ENCODE measurements at places on chromosomes 7 and 10. TPM values are rescaled to one million over a fixed set of nuclear protein-coding genes. Genes with fewer than 3 reads are reported as not detected.

- no peak for DNase-seq
Observed at GRCh38 chr7:47758546-47758945, 176.6 kb upstream of the TNS3 start.

- DNase-seq = no peak
Observed at GRCh38 chr7:2608921-2609411, 22.8 kb upstream of the TTYH3 start.

- DNase-seq = peak; percentile 80
Observed at GRCh38 chr7:37832194-37832593, 16.2 kb upstream of the NME8 start.

HTRA1 gene
- total RNA-seq = 55.2 TPM

- DNase-seq = no peak
Observed at GRCh38 chr10:61547297-61547696, 94.1 kb upstream of the TMEM26 start.

- no peak for DNase-seq
Observed at GRCh38 chr10:7475046-7475911, 64.4 kb upstream of the SFMBT2 start.

DNA sequence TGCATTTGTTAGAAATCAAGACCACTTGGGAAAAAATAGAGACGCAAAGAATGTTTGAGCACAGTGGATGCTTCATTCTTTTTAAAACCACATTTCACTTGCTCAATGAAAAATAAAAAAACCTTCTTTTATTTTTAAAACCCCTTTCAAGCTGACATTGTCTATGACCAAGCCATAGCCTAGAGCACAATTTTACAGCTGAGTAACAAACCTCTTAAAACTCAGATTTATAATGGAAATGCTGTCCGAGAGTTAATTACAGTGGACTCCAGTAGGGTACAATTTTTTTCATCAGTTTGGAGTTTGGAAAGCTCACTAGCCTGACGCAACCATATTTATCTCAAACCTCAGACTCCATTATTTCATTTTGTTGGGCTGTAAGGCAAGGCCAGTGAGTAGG lies 116.3 kb downstream of the RNLS start:
- DNase-seq = no peak

GNGT1 gene
- total RNA-seq = 0.70 TPM

PROSER2 gene
- 21.5 TPM for total RNA-seq

SLC18A2 gene
- 2.1 TPM for total RNA-seq

DNA sequence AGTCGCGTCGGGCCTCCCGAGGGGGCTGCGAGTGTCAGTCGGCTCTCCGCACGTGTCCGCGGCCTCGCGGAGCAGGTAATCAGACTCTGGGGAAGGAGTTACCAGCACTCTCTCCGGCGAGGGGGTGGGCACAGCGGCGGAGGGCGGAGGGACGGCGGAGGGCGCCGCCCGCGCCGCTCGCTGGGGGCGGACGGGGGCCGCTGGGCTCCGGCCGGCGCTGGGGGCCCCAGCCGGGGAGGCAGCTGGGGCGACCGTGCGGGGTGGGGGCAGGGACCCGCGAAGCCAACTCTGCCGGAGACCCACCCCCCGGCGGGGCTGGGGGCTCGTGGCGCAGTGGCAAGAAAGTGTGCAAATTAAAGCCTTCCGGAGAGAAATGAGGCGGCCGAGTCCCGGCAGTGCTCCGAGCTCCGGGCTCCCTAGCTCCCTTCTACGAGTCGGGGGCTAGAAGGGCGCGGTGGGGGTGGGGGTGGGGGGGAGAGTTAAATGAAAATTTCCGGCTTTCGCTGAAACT lies at the start of gene CDK6:
Gene CDK6 (minus strand): TSS at position 85 of the 511 bp plus-strand sequence. CDS start 3,250 bp downstream, outside the sequence.
- peak; percentile 59 for DNase-seq

- no peak for DNase-seq
Observed at GRCh38 chr10:18685555-18685954, 26.3 kb downstream of the ARL5B start.

GRCh38 chr10:22810643-22811465 lies 96.5 kb upstream of the PIP4K2A start:
- no peak for DNase-seq

- DNase-seq = no peak
Observed at GRCh38 chr10:20144268-20144667, 328.0 kb downstream of the PLXDC2 start.

DNA sequence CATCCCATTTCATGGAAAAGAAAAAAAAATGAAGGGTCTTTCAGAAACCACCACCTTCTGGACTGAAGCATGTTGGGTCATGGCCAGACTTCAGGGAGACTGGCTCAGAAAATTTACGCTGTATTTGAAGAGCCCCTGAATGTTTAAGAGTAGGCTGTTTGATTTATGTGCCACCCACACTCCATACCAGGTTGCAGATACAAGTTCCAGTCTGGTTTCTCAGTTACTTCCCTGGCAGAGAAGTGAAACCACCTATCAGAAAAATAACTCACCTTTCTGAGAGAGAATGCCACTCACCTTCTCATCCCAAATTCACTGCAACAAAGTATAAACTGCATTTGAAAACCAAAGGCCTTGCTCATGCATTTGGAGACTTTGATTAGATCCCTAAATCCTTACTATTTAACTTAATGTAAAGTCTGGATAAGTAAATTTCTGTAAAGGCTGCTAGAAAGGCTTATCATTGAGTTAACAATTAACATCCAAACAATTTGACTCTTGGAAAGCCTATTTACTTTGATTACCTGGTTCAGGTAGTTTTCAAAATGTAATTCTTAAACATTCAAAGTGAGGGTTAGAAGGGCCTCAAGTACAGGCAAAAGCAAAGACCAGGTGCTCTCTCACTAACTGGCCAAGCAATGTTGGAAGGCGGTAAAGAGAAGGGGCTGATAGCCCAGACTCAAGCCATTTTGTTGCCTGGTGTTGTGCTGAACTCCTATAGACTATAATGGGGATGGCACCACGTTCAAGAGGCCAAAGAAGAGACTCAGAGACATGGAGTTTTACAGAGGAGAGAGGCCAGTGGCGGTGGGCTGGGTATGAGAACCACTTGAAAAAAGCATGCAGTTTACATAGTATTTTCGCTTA lies 12.8 kb upstream of the ADD3 start:
- DNase-seq = no peak

CPA4 gene
- not detected for total RNA-seq

- no peak for DNase-seq
Observed at GRCh38 chr10:31926160-31926559, 2.5 kb downstream of the ARHGAP12 start.

SPACDR gene
- total RNA-seq = not detected

- DNase-seq = no peak
Observed at GRCh38 chr10:79492839-79493238, 19.5 kb upstream of the EIF5AL1 start.

RAB19 gene
- 3.7 TPM for total RNA-seq

- no peak for DNase-seq
Observed at GRCh38 chr10:97042716-97043562, 142.8 kb downstream of the SLIT1 start.

DNA sequence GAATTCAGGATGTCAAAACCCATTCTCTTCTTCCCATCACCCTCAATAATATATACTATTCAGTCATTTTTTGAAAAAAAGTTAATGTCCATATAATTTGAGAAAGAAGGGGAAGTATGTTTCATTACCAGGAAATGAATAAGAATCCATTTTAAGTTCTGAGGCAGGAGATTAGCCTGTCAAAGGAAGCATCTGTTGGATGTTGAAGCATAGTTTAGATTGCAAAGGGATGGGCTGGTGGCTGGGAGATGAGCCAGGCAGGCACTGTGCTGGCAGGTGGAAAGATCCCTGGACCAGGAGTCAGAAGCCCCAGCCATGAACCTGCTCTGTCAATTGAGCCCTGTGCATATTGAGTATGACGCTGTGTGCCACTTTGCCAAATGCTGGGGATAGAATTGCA lies 48.4 kb upstream of the CRTAC1 start:
- no peak for DNase-seq

DNA sequence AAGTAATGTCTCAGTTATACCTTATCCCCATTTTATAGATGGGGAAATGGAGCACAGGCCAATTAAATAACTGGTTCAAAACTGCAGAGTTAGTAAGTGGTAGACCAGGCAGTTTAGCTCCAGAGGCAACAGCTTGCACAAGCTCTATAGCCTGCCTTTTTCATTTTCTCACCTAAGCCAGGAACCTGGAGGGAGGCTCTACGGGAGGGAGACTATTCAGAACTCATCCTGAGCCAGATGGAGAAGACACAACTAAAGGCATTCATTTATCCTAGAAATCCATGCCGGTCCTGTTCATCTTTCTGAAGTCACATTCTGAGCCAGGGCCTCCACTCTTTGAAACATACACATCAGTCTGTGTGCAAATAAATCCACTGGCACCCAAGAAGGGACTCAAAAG lies 103.2 kb downstream of the CALN1 start:
- no peak for DNase-seq

PON3 gene
- total RNA-seq = 5.5 TPM

OPN4 gene
- total RNA-seq = not detected

DNA sequence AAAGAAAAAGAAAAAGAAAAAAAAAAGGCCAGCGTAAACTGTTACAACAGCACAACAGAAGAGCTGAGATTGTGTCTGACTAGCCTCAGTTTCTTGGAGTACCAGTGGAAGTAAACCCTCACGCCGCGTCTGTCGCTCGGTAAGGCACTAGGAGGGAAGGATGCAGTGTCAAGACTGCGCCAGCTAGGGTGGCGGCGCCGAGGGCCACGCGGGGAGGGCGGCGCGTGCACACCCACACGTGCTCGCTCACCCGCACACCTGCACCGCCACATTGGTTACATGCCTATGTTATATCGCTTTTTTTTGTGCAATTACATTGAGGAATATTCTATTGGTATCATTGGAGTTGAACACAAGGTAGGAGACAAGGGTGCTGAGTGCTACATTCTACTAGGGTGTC lies 48.2 kb downstream of the CLEC2L start:
- no peak for DNase-seq

DNA sequence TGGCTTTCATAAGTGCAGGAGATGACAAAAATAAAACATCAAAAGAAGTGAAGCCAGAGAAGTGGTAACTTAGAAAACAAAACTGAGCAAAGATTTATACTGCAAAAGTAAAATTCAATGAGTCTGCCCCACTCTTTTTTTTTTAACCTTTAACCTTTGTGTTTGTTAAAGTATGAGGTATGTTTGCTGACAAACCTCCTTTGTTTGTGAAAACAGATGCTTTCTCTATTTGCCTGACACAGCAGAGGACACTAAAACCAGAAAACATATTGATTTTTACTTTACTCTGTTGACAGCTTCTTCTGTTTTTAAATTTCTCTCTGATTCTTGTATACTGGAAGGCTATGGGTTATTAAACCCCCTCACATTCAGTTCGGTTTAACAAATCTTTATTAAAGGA lies 57.6 kb downstream of the SGMS1 start:
- DNase-seq = no peak

DNA sequence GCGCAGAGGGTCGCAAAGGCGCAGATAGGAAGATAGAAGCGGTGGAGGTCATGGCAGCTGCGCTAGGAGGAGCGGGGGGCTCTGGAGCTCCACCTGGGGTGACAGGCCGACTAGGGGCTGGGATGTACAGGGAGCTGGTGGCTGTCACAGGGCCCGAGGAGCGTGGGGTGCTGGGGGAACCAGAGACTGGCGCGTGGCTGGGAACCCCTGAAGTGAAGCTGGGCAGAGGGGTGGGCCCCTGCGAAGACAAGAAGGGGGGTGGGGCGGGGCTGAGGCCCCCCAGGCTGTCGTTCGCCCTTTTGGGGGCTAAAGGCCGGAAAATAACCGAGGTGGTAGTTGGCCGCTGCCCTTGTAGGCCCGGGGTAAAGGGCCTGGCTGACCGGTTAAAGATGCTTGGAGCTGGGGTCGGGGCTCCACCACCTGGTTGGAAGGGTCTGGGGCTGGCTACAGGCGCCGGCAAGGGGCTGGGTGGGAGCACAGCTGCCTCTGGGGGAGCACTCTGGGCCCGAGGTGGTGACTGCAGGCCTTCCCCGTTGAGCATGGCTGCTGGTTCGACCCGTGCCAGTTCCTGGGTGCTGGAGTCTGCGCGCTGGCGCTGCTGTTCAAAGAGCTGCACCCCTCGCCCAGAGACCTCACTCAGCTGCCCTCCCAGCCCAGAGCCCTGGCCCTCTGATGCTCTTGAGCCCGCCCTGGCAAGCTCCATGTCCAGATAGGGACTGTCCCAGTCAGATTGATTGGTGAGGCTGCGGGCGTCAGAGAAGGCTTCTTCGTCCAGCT lies 6.8 kb upstream of the MYOZ1 start:
- no peak for DNase-seq

- no peak for DNase-seq
Observed at GRCh38 chr7:14207138-14207537, 217.7 kb upstream of the ETV1 start.

- no peak for DNase-seq
Observed at GRCh38 chr7:508461-509170, 11.0 kb downstream of the PDGFA start.

DNA sequence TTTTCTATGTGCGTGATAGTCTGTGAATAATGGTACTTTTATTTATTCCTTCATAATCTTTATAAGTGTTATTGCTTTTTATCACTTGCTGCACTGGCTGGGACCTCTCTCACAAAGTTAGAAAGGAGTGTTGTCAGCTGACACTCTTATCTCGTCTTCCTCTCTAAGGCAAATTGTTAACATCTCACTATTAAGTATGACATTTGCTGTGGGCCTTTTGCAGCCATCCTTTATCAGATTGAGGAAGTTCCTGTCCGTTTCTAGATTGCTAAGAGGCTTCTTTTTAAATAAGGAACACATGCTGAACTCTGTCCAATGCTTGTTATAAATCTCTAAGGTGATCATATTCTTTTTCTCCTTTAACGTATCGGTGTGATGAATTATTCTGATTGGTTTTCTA lies 27.4 kb upstream of the DIP2C start:
- DNase-seq = no peak

SPDYE2 gene
- total RNA-seq = 0.52 TPM

DNA sequence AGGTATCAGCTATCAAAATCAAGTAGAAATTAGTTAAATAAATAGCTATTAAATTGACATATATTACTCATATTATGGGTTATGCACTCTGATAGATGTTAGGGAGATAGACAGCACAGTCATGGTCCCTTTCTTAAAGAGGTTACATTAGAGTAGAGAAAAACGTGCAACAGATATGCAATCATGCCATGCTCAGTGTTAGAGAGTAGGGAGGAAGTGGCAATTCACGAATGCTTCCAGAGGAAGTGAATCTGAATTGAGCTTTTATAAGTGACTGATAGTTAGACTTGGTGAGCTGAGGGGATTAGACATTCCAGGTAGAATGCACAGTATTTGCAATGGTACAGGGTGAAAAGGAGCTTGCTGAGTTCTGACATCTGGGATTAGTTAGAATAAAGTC lies 349.8 kb downstream of the NXPH1 start:
- no peak for DNase-seq

GRCh38 chr7:157945401-157945800 lies 608.6 kb downstream of the DNAJB6 start:
- no peak for DNase-seq

DNA sequence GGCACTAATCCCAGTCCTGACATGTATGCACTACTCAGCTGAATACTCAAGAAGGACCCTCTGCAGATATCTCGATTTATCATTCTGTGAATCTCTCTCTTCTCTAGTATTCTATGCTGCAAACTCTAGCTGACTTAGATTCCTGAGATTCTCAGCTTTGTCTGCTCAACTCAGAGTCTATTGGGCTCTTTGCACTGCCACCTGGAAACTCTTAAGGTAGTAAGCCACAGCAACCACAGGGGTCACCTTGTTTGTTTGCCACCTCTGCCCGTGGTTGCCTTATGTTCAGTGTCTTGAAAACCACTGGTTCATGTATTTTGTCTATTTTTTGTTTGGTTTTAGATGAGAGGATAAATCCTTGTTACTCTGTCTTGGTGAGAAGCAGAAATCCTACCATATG lies 72.9 kb downstream of the SP8 start:
- no peak for DNase-seq

- peak; percentile 23 for DNase-seq
Observed at GRCh38 chr7:30831936-30832335, 60.7 kb downstream of the MINDY4 start.

GRCh38 chr10:32234471-32234870 lies 112.5 kb downstream of the EPC1 start:
- no peak for DNase-seq

PLXDC2 gene
- total RNA-seq = 48.7 TPM
